Vagina (tissue), 2 donors: ENCODE measurements at places on chromosomes 5 and 9. TPM values are rescaled to one million over a fixed set of nuclear protein-coding genes. Genes with fewer than 3 reads are reported as not detected.

DNA sequence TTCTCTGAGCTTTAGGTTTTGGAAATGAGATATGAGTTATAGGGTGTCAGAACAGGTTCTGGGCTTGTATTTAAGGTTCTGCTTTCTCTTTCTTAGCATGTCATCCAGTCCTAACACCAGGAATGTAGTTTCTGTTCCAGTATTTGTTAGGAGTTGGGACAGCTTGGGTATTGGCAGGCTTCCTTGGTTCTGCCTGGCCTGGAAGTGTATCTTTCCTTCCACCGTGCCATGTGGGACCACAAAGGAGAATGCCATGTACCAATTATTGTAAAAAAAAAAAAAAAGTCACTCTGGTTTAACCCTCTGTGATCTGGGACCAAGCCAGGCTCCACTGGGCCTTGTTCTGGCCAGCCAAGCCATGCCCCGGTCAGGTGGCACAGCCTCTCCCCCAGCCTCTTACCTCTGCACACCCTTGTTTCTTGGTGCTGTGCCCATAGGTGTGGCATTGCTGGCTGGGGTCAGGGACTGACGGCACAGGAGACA, 47.8 kb downstream of the ARHGAP26 start:
- DNase-seq, result no peak

GRCh38 chr9:14313378-14313940, 482 bp downstream of the NFIB start:
- no peak for DNase-seq

MLANA gene
- not detected for total RNA-seq

GRCh38 chr5:10056228-10056760, 193.4 kb downstream of the ATPSCKMT start:
- peak; percentile 70 for DNase-seq

DNA sequence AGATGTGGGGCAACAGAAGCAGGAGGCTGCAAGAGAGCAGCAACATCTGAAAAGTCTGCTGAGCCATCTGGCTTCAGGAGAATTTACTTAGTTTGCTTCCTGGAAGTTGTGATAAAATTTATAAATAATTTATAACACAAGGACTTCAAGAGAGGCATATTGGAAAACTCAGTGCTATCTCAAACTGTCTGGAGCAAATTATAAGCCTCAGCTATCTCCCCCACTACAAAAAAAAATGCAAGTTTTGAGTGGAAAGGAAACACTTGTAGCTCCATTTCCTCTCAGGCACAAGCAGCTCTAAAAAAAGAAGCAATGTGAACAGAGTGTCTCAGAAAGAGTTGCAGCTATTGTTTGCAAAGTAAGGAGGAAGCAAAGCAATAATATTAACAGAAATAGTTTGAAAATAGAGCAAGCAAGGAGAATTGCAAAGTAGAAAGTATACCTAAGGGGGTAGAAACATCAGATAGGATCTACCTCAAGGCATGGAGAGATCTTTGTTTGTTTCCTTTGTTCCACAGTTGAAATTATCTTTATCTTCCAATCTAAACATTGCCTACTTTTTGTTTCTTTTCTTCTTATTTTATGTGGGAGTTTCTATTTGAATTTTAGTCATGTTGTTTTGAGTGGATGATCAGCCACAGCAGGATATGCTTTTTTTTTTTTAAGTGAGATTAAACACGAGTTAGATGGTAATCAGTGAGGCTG, 55.9 kb upstream of the IL6ST start:
- DNase-seq, result no peak

GRCh38 chr9:15512889-15513288, 2.1 kb upstream of the PSIP1 start:
- DNase-seq, result no peak

BHMT2 gene
- total RNA-seq, result 4.2 TPM

- DNase-seq, result no peak
These were observed 319.1 kb downstream of the KIF4B start for GRCh38 chr5:155332618-155333017.

GRCh38 chr5:64653766-64654560, 36.3 kb upstream of the SHISAL2B start:
- no peak for DNase-seq

DNA sequence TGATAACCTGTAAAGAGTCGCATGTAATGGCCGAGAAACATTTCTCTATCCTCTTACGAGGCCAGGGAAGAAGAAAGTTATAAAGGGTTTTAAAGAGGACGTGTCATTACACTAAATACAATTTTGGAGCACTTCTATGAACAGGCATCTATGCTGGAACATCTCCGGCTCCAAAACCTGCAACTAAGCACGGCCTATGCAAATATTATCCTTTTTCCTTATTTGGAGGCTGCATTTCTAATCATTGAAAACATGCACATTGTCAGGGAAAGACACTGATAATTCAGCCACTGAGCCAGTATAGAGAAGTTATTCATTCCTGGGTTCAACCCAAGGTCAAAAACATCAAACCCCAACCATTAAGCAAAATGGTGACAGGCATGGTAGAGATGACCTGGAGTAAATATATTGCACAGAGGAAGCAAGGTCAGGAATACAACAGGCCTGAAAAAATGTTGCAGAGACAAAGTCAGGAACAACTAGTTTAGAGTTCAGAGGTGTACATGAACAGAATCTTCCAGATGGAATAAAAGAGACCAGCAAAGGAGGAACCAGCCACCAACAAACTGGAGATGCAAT, 674.1 kb downstream of the NR2F1-AS1 start:
- no peak for DNase-seq

DNA sequence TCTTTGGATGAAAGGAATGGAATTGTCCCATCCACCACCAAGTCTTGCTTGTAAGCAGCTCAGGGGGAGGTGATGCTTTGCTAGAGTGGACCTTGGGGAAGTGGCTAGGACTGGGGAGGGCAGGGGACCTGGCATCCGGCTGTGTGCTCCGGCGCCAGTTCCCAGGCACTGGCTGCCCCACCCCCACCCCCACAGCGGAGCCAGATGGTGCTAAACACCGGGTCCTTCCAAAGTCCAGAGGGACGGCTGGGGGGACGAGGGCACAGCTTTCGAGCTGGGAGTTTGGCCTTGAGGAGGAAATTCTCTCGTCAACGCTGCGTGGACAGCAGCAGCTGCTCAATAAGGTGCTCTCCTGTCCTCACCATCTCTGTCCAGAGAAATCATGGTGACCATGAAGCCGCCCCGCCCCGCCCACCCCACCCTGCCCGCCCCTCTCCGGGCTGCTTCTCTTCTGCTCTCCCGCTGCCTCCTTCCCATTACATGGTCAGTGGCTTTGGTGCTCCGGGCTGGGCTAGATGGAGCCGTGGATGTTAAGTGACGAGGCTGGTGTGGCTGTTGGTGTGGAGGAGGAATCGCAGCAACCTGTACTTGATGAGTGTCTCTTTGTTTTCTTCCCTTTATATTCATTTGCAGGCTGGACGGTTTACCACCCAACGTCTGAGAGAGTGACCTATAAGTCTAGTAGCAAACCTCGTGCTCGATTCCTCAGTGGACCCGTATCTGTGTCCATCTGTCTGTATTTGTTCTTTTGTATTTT, 115.7 kb downstream of the WNK2 start:
- DNase-seq, result peak; percentile 84

GRCh38 chr5:114418176-114419066, 56.6 kb downstream of the KCNN2 start:
- DNase-seq, result no peak

ZBED3 gene
- 9.1 TPM for total RNA-seq

TAF11L4 gene
- not detected for total RNA-seq

- DNase-seq, result no peak
These were observed 2.3 kb upstream of the PTGER4 start for GRCh38 chr5:40677456-40677855.

THG1L gene
- total RNA-seq, result 10.3 TPM

- peak; percentile 67 for DNase-seq
These were observed 19.5 kb upstream of the RAB14 start for GRCh38 chr9:121220996-121221663.

DNA sequence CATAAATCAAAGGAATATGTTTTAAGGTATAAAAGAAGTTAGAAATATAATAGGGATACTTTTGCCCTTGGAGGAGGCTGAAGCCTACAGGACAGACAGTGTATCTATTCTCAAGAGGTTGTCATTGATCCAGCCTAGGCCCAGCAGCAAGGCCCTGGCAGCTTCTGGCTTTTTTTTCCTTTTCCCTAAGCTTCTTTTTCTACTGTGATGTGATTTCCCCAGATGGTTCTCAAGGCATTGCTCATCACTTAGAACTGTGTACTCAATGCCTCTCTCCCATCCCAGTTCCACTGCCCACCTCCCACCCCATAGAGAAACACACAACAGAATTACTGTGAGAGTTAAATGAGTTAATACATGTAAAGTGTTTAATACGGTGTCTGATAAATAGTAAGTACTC, 88.6 kb downstream of the SLC44A1 start:
- no peak for DNase-seq
